Activated naive CD4-positive, alpha-beta T cell treated with Interleukin-2 at 50 U/mL for 16 hours (primary cell): ENCODE measurements at places on chromosomes 11 and 22.

- no peak for DNase-seq
Measured at GRCh38 chr22:43447380-43447779, 35.6 kb downstream of the MPPED1 start.

DNA sequence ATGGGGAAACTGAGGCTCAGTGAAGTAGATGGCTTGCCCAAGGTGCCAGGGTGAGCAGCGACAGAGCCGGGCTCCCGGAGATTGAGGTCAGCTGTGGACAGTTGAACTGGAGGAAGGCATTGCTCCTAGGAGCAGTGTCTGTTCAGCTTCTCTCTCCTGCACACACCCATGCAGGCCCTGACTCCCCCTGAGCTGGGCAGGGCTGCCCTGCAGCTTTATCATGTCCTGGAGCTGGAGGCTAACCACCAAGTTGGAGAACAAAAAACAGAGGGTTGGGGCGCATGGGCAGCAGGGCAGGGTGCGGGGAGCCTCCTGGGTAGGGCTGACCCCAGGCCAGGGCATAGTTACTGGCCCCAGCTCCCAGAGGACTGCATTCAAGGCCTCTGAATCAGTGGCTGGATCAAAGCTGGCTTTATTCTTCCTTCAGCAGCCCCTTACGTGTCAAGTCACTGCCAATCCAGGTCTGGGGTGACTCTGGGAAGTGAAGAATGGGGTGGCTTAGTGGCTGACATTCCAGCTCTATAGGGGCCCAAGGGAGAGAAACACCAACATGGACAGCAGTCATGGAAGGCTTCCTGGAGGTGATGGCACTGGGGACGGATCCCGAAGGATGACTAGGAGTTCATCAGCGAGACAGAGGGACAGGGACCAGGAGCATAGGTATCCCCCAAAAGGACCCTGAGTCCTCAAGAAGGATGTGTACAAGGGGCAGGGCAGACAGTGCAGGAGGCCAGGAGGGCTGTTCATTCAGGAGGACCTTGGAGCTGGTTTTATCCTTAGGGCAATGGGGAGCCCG lies 83.8 kb downstream of the CACNA1I start:
- DNase-seq: no peak

- no peak for DNase-seq
Measured at GRCh38 chr11:2393111-2393868, 7.3 kb upstream of the TSSC4 start.

DNA sequence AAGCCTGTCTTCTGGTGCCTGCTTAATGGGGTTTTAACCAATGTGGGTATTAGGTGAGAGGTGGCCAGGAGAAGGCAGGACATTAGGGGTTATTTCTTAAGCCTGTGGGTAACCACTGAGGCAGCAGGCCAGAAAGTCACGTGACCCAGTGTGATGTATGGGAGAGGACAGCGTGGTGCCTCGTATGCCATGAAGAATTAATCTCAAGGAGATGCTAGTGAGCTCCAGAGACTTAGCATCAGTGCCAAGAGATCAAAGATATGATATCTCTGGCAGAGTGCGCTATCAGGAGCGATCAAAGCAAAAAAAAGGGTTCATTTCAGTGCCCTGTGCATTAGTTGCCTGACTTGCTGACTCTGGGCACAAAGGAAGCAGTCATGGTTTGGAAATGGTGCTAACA lies 275.5 kb downstream of the KIRREL3 start:
- DNase-seq: no peak

DNA sequence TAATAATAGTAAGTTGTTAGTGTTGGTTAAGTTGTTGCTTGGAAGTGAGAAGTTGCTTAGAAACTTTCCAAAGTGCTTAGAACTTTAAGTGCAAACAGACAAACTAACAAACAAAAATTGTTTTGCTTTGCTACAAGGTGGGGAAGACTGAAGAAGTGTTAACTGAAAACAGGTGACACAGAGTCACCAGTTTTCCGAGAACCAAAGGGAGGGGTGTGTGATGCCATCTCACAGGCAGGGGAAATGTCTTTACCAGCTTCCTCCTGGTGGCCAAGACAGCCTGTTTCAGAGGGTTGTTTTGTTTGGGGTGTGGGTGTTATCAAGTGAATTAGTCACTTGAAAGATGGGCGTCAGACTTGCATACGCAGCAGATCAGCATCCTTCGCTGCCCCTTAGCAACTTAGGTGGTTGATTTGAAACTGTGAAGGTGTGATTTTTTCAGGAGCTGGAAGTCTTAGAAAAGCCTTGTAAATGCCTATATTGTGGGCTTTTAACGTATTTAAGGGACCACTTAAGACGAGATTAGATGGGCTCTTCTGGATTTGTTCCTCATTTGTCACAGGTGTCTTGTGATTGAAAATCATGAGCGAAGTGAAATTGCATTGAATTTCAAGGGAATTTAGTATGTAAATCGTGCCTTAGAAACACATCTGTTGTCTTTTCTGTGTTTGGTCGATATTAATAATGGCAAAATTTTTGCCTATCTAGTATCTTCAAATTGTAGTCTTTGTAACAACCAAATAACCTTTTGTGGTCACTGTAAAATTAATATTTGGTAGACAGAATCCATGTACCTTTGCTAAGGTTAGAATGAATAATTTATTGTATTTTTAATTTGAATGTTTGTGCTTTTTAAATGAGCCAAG lies 2.7 kb downstream of the NEAT1 start:
- peak; percentile 85 for DNase-seq
